ENCODE measurements at places on chromosomes 4 and X.

DNA sequence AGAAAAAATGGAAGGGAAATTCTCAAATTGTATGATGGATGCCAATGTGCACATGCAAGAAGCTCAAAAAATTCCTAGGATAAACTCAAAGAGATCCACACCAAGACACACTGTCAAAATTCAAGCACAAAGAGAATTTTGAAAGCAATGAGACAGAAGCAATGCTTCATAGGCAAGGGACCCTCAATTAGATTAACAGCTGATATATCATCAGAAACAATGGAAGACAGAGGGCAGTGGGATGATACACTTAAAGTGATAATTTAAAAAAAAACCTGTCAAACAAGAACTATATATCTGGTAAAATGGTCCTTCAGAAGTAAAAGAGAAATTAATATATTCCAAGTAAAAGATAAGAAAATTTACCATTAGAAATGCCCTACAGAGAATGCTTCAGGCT is 306.3 kb upstream of the PCDH7 start:
- DNase-seq: no peak

DNA sequence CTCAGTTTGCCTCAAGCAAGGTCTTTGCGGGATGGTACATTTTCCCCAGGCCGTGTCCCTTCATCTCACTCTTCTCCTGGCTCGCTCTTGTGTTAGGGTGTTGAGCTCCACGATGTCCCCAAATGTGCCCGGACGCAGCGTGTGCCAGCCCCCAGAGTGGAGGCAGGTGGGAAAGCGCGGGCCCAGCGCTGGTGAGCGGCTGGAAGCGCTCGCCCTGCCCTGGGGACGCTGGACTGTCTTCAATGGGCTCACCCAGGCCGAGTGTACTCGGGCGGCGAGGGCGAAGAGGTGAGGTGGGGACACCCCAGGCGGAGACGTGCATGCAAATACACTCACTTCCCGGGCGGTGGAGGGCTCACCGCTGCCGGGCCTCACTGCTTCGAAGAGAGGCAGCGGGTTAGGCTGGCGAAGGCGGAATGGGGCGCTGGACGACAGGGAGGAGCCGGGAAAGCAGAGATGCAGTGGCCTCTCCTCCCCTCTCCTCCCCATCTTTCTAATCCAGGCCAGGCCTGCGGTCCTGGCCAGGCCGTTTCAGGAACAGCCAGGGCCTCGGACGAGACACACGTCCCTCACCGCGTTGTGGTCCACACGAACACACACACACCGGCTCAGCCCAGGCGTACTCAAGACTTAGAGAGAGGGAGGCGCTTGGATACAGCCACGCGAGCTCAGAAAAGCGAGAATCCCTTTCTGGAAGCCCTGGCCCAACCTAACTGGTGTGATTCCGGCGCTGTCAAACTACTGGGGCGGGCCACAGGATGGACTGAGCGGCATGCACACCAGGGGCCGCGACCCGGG is 2.2 kb downstream of the NKX6-1 start:
- no peak for DNase-seq

DNA sequence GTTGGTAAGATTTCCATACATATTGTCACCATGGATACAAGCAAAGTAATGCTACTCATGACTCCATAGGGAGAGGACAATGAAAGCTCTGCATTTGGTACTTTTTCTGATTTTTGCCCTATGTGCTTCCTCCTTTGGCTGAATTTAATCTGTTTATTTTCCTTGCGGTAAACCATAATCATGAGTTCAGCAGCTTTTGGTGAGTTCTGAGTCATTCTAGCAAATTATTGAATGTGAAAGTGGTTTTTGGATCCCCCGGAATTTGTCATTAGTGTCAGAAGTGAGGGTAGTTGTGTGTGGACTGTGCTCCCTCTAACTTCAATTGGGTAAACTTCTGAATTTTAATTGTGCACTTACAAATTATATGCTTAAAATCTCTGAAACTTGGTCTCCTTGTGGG is 170.3 kb downstream of the MOSPD2 start:
- DNase-seq: no peak

DNA sequence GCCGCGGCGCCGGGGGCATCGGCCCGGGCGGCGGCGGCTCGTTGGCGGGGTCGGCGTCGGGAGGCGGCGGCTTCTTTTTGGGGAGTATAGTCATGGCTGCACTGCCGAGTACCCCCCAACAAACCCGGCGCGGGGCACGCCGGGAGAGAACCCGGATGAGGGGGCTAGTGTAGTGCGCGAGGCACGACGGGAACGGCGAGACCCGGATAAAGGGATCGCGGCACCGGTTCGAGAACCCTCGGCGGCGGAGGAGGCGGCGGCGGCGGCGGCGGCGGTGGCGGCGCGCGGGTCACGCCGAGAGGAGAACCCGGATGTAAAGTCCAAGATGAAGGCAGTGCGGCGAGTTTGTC is at the start of gene OTUD5:
Gene OTUD5 (minus strand): TSS at position 131 of the 350 bp plus-strand sequence. CDS start 37 bp downstream, at position 94.
- DNase-seq: peak; percentile 55

GRCh38 chrX:54357414-54358377 is at the start of gene WNK3:
TSS of gene WNK3 (minus strand) at chrX:54358046.
- DNase-seq: no peak

Measured in stimulated activated CD8-positive, alpha-beta memory T cell treated with anti-CD3 and anti-CD28 coated beads, Interleukin-15, amount 100 ng/mL, for 4 hours (primary cell).